ENCODE measurements at places on chromosomes 3 and 15.
A peak's percentile ranks its signal among the peaks of the same experiment; 100 is the strongest.

GRCh38 chr3:192207239-192207638 lies 520.1 kb downstream of the FGF12 start:
- no peak for DNase-seq

DNA sequence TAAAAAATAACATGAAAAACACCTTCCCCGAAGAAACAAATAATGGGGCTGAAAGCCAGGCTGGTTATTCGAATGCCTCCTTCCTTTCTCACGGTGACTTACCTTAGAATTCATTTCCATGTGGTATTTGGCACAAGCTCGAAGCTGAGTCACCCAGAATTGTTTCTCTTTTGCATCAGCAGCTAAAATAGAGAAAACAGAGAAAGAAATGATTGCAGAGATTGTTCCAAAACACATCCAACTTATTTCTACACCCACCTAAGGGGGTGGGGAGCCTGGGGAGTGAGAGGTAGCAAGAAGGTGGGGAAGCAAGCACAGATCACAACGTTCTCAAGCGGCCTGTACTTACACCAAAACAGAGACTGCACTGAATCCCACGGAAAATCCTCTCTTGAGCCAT lies 104.7 kb downstream of the OSBPL10 start:
- no peak for DNase-seq

GRCh38 chr15:71189718-71190117 lies 74.4 kb downstream of the THSD4 start:
- no peak for DNase-seq

- DNase-seq, result peak; percentile 38
Measured at GRCh38 chr15:55267401-55268175, 22.0 kb downstream of the RAB27A start.

- DNase-seq, result no peak
Measured at GRCh38 chr3:17577796-17578520, 164.5 kb downstream of the TBC1D5 start.

- no peak for DNase-seq
Measured at GRCh38 chr3:140146668-140147067, 211.7 kb downstream of the CLSTN2 start.

GRCh38 chr15:50108461-50108860 lies 10.6 kb downstream of the ATP8B4 start:
- DNase-seq, result no peak

DNA sequence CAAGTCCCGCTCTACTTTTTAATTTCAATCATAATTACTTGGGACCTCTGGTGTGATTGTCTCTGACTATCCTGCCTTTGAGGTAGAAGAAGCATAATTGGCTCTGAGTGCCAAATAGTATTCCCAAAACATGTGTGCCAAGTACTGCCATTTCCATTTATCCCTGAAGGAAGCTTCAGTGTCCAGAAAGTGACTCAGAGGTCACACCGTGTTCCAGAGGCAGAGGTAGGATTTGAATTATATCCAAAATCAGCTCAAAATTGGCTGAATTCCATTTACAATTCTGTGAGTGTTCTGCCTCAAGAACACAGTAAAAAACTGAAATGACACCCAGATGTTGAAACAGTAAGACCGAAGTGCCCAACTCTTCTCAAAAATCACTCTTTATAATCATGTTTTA lies 255.3 kb downstream of the RSL24D1 start:
- no peak for DNase-seq

GRCh38 chr3:49614936-49615335 lies 59.2 kb upstream of the APEH start:
- no peak for DNase-seq

- DNase-seq, result no peak
Measured at GRCh38 chr15:29889542-29890329, 67.5 kb upstream of the TJP1 start.

GRCh38 chr15:66025015-66025452 lies 155.7 kb downstream of the RAB11A start:
- no peak for DNase-seq

GRCh38 chr15:90851940-90852339 lies 16.4 kb upstream of the FURIN start:
- no peak for DNase-seq

GRCh38 chr3:34198309-34198708 lies 399.9 kb downstream of the PDCD6IP start:
- DNase-seq, result no peak

GRCh38 chr3:19645093-19645492 lies 288.9 kb downstream of the EFHB start:
- DNase-seq, result no peak

DNA sequence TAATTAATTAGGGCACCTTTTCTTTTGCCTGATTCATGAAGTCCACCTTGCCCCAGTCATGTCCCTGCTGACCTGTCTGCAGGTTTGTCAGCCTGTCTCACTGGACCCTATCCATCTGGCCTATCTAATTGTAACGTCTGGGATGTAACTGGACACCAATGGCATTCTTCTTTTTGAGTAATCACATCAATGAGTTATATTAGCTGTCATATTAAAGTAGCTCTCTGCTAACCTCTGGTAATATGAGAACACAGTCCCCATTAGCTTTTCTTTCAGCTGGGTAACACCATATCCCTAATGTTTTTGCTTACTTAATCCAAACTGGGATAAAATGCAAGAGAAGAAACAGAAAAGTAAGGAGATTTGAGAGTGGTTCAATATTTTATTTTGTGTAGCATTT lies 166.2 kb upstream of the VEPH1 start:
- no peak for DNase-seq

DNA sequence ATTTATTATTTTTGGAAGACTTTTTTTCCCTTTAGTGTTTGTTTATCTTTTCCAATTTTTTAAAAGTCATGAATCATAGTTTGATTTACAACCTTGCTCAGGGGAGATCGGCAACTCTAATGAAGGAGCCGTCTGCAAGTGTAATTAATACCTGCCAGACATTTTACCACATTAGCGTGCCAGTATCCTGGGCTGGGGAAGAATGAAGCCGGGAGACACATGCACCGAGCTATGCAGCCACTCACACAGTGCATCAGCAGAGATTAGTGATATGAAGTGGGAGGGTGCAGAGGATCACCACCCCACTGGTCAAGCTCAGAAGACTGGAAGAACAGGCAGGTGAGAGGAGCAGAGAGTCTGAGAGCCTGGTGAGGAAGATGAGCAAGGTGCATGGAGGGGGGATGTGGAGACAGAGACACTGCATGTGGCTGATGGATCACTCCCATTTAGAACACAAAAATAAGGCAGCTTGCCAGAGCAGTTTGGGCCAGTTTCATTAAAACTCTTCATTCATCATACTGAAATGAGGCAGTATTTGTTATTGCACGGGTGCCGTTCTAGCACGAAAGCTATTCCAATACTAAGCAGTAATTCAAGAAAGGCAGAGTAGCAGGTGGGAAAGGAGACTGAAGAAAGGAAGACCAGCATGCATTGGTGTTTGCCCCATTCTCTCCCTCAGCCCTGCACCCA lies 821.6 kb downstream of the TUSC7 start:
- no peak for DNase-seq

GRCh38 chr3:169241991-169242707 lies 421.4 kb downstream of the MECOM start:
- DNase-seq, result no peak

- DNase-seq, result no peak
Measured at GRCh38 chr3:33173103-33173502, 45.5 kb downstream of the SUSD5 start.

DNA sequence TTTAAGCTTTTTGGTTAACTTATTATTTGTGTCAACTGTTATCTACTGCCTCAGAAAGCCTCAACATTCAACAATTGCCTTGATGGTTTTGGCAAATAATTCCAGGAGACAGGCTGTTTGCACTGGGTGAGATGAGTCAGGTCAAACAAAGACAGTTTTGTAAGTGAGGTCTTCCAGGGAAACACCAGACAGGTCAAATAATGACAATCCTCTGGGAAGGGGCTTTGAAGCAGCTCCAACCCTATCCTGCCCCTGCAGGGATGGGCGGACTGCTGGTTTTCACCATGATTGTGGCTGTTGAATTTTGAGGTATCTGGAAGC lies 79.4 kb upstream of the PRR23E start:
- no peak for DNase-seq

DNA sequence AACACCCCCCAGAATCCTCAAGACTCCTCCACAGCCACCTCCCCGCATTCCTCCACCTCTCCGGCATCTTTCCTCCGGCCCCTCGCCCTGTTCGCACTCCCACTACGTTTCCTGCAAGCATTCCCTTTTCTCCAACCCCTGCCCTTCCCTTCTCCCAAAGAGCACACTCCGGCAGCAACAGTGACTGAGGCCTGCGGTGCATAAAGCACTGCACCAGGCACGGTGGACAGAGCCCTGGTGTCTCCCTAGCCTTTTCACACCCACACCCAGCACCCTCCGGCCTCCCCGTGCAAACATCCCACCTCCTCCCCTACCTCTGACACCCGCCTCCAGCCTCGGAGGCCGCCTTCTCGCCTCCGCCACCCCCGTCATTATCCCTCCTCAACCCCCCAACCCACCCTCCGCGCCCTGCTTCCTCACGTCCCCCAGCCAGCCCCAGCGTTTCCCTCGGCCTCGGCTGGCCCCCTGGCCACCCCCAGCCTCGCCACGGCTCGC lies 577 bp downstream of the ZNF148 start:
- DNase-seq, result no peak

DNA sequence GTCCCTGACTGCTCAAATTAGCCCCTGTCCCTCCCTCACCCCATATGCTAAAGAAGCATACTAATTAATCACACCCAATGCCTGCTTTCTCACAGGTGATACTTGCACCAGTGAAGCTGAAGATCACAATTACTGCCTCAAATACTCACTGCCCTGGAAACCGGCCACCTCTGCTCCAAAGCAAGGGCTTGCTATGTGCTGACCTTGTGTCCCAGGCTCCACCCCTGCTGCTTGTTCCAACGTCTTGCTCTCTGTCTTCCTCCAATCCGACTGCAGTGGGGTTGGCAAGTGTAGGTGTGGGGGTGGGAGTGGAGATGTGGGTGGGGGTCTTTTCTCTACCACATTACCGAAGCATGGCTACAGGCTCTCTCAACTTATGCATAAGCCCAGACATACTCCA lies 55.7 kb upstream of the PSMD6 start:
- DNase-seq, result no peak

DNA sequence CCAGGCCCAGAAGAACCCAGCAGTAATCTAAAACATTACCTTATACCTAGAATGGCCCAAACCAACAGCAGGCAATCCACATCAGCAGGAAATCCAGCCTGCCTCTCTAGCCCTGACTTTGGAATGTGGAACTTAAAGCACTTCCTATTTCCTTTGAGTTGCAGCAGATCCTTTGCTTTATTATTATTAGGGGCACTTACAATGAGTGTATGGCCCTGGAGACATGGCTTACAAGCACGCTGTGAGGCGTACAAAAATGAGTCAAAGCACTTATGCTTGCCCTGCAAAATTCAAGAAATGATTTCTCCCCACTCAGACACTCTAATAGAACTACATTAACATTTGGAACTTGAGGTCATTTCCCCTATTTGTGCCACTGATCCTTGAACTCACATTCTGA lies 9.5 kb upstream of the KNSTRN start:
- DNase-seq, result no peak

DNA sequence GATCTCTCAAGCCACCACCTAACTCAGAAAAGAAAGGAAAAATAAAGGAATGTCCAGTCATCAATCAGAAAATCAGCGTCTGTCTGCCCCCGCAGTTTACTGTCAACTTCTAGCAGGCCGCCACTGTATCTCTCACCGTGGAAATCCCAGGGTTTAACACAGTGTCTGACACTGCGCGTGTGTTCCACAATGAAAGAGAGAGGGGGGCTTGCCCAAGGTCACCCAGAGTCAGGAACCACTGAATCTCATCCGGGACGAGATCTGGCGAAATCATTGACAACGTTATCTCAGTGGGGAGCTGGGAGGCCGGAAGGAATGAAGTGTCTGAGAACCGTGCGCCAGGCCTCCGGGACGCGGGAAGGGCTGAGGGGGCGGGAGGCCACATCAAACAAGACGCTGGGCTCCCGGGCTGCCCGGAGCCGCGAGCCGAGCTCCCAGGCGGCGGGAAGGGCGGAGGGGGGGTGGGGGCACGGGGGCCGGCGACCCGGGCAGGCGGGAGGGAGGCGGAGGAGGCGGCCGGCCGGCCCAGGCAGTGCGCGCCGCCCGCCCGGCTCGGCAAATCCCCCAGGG lies 2.2 kb upstream of the HES1 start:
- DNase-seq, result peak; percentile 29

DNA sequence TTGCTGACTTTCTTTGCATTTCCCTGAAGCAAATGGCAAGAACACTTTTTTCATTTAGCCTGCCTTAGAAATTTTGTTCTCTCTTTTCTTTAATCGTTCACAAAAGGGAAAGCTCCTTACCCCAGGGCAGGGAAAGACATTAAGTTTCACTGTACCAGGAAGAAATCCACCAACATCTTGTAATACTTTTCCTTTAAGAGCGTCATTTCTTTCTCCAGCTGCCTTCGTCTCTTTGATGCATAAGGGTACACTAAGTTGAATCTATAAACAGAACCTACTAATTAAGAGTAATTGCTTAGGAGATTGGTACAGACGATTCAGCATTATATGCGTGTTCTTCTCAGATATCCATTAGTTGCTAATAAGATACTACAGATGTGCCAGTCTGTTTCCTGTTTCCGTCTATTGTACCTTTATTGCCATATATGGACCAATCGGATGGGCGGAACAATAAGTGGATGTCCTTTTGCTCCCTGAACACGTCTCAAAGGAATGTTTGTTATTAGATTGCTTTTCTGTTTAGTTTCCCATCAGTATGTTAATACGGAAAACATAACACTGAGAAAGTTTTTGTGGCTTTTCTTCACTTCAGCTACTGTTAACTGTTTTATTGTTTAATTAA lies 276.7 kb upstream of the RARB start:
- DNase-seq, result no peak

DNA sequence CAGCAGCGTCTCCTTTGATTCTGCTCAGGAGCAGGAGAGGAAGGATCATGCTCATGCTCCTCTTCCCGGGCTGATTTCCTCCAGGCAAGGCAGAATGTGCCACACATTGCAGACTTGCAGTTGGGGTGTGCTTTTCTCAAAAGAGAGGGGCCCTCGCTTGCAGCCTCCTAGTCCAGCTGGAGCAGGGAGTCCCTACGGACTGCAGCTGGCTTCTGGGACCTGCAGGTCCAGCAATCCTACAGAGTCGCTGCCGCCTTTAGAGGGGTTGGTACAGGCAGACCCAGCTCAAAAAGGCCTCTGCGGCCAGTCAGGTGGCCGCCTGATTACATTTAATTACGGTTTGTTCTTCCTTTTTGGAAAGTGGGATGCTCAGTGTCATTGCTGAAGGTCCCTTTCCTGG lies 173.9 kb downstream of the NSMCE3 start:
- no peak for DNase-seq

DNA sequence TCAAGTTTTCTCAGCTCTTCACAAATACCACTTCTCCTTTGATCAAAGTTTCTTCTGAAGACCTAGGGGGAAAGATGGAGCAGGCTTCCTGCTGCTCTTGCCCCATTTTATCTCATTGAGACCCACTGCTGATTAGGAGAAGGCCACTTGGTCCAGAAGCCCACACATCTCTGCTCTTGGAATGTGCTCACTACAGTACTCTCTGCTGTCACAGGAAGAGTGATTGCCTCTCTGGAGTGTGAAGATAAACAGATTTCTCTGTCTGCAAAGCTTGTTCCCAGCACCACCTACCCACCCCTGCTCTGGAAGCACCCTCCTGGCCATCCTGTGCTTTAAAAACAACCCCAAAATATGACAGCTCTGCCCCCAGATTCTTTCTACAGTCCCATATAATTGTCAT lies 41.3 kb upstream of the PRTG start:
- no peak for DNase-seq

Data from stimulated activated CD4-positive, alpha-beta T cell treated with anti-CD3 and anti-CD28 coated beads, Interleukin-12 subunit alpha, Interleukin-12 subunit beta, amount 100 ng/mL, for 4 hours (primary cell).